Stimulated activated naive CD8-positive, alpha-beta T cell treated with anti-CD3 and anti-CD28 coated beads, Interleukin-15, Interleukin-2, amounts not matched to agents 100 U/mL and 50 U/mL, for 24 hours (primary cell): ENCODE measurements at places on chromosomes 5 and 9.

- DNase-seq = no peak
These were observed 396.9 kb downstream of the AGTPBP1 start for GRCh38 chr9:85344901-85345300.

GRCh38 chr9:22229069-22229468 lies 217.6 kb upstream of the DMRTA1 start:
- no peak for DNase-seq

DNA sequence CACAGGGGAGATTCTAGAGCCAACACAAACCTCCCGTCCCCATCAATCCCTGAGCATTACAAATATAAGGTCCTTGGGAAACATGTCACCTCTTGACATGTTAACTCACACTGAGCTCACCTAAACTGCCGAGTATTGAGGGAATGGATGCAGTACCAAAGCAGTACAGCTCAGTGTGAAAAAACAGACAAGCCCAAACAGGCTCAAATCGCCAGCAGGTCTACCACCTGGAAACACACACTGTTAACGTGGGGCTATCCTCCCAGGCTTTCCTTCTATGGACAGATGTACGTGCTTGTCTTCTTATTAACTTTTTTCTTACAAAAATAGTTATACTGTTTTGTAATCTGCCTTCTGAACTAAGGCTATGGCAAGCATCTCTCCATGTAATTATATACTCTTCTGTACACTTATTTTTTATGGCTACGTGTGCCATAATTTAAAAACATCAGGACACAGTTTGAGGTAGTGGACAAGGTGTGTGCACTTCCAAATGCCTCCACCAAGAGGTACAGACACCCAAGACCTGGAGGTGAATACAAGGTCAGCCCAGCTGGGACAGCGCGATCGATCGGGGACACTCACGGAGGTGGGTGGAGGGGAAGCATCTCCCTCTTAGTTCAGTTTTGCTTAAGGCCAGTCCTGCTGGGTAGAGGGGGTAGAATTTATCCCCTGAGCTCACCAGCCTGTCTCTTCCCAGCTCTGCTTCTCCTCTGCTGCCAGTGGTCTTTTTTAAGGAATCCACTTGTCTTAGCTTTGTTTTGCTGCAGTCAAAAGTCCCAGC lies 76.5 kb downstream of the DAP start:
- DNase-seq = no peak

DNA sequence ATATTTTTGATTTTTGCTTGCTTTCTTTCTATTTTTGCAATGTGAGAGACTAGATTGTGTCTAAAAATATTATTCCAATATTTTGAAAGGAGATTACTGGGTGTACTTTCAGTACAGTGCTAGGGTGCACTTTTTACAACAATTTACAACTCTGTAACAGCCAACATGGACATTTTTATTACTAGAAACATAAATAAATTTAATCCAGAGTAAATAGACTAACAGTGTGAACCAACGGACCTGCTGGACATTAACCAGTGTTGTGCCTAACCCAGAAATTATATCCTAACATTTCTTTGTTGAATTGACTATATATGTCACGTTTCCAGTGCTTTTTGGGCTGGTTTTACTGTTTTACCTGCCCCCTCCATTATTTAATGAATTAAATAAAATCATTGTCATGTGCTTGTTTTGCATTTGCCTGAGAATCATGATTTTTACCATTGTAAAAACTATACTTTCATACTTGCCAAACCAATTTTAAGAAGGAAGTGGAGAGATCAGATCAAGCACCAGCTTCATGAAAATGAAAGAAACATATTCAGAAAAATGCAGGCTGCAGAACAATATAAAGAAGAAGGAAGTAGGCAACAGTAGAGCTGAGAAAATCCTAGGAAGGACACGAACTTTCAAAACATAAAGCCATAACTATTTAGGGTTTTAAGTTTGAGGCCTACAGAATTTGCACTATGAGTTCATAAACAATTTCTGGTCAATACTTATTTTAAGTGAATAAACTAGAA lies 400.8 kb upstream of the PIK3R1 start:
- no peak for DNase-seq

DNA sequence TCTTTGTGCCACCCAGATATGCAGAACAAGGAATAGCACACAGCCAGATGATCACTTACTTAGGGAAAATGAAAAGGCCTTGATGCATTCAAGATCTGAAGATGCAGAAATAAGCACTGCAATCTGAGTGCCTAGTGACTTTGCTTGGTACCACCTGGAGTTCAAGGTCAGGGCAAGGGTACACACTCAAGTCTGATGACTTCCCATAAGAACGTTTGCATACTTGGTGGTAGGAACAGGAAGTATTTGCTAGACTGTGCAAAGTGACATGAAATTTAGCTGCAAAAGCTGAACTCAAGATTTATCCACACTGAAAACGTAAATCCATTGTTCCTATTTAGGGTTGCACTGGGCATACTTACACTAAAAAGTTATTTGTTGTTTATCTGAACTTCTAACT lies 177.1 kb downstream of the PIK3R1 start:
- DNase-seq = no peak

DNA sequence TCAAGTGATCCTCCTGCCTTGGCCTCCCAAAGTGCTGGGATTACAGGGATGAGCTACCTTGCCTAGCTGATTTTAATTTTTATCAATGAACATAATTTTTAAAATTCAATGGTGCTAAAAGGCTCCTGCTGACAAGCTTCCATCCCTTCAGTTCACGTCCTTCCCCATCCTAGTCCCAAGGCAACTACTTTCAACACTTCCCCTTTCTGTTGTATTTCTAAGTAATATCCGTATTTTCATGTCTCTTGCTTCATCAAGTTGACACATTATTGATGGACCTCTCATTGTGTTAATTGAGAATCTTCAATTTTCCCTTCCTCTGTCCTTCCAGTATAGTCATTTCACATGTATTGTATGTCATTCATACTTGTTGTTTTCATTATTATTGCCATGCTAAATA lies 93.8 kb upstream of the RASGRF2 start:
- no peak for DNase-seq

DNA sequence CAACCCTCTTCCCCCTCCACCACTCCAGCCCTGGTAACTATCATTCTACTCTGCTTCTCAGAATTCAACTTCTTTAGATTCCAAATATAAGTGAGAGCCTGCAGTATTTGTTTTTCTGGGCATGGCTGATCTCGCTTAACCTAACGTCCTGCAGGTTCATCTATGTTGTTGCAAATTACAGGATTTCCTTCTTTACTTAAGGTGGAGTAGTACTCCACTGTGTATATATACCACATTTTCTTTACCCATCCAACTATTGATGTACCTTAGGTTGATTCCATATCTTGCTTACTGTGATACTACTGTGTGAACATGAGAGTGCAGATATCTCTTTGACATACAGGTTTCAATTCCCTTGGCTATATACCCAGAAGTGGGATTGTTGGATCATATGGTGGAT lies 106.3 kb upstream of the ZNF366 start:
- DNase-seq = no peak

GRCh38 chr5:39801306-39801705 lies 376.5 kb upstream of the DAB2 start:
- no peak for DNase-seq

GRCh38 chr5:168227001-168227400 lies 64.4 kb upstream of the WWC1 start:
- no peak for DNase-seq

GRCh38 chr5:88536146-88536545 lies 267.5 kb upstream of the TMEM161B start:
- no peak for DNase-seq

DNA sequence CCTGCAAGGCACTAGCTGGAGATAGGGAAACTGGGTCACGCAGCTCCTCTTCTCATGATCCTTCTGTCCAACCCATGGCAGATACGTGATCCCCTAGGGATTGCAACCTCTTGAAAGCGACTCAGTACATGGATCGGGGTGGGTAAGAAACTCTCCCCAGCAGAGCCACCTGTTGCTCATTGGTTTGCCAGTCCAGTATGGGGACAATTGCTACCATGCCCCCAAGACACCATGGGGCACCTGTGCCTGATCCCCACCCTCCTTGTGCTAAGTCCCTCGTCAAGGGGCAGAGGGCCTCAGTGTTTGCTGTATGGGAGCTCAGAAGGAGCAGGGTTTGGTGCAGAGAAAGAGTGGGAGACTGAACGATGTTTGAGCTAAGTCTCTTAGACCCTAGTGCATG lies 500.9 kb downstream of the ENC1 start:
- DNase-seq = no peak

DNA sequence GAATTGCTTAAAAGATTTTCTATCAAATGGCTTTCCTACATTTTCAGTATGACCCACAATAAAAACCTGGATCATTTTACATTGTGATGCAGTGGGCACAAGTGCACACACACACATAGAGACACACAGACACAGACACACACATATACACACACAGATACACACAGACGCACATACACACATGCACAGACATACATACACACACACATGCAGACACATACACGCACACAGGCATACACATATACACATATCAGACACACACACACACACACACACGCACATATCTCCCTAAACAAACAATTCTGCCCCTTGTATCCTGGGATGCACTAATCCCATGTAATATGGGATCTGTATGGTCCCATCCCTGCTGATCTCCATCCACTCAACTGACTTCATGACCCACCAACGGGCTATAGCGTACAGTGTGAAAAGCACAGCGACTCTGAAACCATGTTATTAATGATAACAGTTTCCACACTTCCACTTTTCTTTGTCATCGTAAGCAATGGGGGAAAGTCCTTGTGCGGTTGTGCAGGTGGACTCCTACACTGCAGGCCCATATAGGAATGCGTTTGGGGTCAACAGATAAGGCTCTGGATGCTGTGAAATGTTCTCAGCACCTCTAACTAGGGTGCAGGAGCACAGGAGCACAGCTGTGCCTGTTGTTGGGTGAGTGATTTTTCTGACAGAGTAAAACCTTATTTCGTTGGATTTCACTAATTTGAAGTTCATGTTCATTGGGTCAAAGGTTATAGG lies 52.7 kb downstream of the DAP start:
- no peak for DNase-seq

- DNase-seq = no peak
These were observed 139.4 kb upstream of the SLC12A2 start for GRCh38 chr5:127944125-127944524.

DNA sequence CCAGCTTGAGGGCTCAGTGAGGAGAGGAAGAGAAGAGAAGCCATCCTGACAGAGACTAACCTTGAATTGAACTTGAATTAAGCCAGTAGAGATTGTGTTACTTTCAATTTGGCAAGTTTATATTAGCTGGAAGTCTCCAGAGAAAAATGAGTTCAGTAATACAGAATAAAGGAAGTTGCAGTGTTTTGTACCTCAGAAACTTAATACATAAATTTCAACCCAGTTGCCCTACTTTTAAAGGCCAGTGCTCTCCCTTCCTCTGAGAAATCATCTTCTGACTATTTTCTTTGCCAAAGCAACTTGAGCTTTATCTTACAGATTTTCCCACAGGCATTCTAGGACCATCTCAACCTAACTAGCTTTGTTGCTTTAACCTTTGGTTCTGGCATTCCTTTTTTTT lies 231.0 kb upstream of the GAS1 start:
- DNase-seq = no peak

DNA sequence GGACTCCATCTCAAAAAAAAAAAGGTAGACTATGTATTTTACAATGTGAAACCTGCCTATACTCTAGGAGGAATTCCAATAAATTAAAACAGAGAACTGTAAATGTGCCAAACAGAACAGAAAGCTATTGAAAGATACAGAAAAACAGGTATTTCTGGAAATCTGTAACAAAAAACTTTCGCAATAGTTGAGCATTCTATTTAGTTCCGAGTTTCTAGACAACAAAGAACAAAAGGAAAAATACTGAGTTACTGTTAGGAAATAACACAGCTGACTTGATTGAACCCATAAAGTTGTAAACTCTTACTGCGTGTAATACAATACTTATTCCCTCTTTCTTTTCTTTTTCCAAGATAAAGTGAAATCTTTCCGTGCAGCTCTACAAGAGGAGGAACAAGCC lies 18.6 kb downstream of the DIMT1 start:
- DNase-seq = no peak

DNA sequence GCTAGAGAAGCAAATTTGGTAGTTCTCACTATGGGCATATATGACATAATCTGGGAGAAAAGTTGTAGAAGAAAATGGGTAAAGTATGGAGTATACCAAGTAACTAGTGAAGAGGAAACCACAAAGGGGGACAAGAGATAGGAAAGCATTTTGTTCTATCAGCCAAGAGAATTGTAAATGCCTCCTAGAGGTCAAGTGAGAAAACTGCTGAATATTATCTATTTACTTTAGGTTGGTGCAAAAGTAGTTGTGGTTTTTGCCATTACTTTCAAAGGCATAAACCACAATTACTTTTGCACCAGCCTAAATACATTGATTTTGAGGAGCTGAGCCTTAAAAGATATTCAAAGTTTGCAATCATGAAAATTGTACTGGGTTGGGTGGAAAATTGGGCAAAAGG lies 126.7 kb upstream of the GRHPR start:
- no peak for DNase-seq

DNA sequence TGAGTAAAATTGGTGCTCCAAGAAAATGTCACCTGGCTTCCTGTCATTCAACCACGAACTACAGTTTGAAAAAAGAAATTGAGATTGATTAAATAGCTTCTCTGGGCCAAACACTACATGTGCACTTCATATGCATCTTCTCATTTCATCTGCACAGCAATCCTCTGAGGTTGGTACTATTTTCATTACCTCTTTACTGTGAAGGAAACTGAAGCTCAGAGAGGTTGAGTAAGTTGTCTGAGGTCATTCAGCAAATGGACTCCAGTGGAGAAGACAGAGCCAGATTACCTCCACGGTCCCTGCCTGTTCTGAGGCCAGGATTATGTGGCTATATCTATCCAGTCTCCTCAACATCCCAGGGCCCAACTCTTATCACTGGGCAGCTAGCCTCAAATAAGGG lies 46.5 kb downstream of the SLC6A7 start:
- DNase-seq = no peak

DNA sequence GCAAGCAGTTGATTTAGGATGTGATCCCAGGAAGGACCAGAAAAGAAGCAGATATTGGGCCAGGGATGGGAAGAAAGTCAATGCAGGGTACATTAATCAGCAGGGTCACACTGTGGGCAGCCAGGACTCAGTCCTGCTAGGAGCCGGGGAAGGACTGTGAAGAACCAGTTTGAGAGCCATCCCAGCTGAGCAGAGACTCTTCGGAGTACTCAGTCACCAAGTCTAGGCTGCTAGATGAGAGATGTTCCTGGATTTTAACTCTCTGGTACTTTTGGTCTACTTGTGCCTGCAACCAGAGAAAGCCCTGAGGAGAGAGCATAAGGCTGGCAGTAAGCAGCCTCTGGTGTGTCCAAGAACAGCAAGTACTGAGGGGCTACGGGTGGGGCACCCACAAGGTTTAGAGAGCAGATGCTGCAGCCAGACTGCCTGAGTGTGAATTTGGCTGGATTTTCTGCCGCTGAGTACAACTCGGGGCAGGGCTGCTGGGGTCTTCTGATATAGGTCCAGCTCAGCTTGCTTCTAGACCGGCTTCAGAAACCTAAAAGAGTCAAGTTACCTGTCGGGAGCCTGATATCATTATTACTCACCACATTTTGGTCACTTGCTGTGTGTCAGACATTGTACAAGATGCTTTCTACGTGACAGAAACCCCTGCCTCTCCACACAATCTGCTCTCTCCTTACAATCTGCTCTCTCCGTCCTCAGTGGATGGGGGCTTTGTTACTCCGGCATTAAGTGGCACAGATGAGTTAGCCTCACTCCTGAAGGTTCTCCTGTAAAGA lies 250.2 kb upstream of the GAS1 start:
- no peak for DNase-seq

GRCh38 chr5:139926797-139927503 lies 116.1 kb downstream of the NRG2 start:
- no peak for DNase-seq

- no peak for DNase-seq
These were observed 34.1 kb downstream of the HMGXB3 start for GRCh38 chr5:150034662-150035061.

GRCh38 chr5:82952326-82952725 lies 124.9 kb downstream of the TMEM167A start:
- DNase-seq = no peak
